ENCODE measurements at places on chromosomes 16 and 17.
A peak's percentile ranks its signal among the peaks of the same experiment; 100 is the strongest.

GRCh38 chr17:42230225-42230624, 35.9 kb upstream of the GHDC start:
- no peak for DNase-seq

DNA sequence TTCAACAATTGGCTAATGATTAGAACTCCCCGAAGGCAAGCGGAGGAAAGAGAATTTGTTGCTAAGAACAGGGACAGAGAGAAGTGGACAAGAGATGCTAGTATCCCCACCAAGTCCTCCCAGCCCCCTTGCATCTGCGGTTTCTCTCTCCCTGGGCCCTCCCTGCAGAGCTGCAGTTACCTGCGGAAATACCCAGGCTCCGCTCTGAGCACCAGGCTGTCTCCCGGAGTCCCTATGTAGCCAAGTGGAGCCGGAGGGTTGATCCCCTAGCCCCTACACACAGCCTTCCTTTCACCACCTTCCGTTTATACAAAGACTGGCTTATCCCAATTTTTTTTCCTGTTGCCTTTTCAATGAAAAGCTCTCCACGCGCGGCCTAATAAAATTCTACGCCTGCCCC, 834.4 kb downstream of the KCNJ2 start:
- DNase-seq, result no peak

DNA sequence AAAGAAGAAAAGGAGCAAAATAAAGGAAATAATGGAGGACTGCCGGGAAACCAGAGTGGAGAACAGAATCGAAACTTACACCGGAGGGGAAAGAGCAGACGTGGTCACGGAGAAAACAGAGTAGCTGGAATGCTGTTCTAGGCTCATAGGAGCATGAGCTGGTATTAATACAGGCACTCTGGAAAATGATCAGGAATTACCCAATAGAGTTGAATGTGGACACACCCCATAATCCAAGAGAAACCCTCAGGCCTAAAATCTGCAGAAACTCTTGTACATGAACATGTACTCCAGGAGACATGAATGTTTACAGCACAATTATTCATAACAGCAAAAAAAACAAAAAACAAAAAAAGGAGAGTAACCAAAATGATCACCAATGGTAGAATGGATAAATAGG, 77.7 kb downstream of the RPH3AL start:
- no peak for DNase-seq

DNA sequence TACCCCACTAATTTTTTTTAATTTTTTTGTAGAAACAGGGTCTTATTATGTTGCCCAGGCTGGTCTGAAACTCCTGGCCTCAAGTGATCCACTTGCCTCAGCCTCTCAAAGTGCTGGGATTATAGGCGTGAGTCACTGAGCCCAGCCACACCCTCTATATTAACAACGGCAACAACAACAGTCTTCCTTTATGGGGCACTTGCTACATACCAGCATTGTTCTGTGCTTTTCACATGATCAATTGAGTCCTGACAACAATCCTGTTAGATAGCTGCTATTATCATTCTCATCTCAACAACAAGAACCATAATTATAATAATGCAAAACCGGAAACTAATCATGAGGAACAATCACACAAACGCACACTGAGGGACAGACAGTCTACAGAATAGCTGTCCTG, 12.6 kb upstream of the ARL5C start:
- DNase-seq, result no peak

DNA sequence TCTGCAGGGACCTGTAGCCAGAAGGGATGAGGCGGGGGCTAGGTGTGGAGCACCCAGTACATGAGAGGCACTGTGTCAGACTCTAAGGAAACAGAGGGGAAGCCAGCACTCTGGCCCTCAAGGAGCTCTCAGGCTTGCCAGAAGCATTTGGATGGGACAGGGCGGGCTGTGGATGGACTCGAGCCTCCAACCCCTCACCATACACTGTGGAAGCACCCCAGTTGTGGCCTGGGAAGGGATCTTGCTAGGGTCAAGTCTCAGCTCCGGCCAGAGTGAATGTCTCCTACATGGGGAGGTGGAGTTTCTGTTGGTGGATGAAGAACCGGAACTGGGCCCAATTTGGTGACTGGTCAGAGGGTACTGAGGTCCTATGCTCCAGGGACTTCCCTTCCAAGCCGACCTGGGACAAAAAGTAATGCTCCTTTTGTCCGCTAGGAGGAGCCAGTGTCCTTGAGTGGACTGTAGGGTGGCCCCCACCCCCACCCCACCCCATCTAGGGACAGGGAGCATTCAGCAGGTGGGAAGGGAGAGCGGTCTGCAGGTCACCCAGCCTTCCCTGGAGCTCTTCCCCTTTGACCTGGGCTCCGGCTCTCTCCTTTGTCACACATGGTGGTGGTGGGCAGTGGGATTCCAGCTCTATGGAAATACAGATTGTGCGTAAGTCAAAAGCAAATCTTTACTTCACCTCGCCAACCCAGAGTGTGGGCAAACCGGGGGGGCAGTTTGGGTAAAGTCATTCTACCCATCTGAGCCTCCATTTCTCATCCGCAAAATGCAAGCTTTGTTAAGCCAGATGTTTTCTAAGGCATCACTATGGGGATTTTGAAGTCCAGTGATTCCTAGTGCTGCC, 20.4 kb upstream of the PHB1 start:
- DNase-seq, result peak; percentile 72

- no peak for DNase-seq
These were observed 8.4 kb downstream of the RSPRY1 start for GRCh38 chr16:57194512-57194911.

DNA sequence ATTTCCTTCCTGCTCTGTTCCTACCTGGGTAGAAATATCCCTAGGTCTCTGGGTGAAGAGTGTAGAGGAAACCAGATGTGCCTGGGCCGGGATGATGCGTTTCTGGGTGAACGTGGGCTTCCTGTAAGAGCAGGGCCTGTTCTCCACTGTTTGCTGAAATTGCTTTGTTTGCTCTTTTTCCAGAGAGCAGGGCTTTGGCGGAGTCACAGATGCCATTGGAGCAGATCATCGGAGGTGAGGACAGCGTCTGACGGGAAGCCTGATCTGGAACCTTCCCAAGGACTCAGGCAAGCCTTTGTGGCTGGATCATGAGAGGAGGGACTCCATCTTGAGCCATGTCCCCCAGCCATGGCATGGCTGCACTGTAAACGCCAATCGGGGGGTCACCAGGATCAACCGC, 15.4 kb downstream of the DHODH start:
- no peak for DNase-seq

Measured in activated effector memory CD4-positive, alpha-beta T cell treated with anti-CD3 and anti-CD28 coated beads, Interleukin-2, amount 50 U/mL, for 16 hours (primary cell).